ENCODE measurements at places on chromosomes 3 and 15. TPM values are rescaled to one million over a fixed set of nuclear protein-coding genes. Genes with fewer than 3 reads are reported as not detected.
A peak's percentile ranks its signal among the peaks of the same experiment; 100 is the strongest.

DNA sequence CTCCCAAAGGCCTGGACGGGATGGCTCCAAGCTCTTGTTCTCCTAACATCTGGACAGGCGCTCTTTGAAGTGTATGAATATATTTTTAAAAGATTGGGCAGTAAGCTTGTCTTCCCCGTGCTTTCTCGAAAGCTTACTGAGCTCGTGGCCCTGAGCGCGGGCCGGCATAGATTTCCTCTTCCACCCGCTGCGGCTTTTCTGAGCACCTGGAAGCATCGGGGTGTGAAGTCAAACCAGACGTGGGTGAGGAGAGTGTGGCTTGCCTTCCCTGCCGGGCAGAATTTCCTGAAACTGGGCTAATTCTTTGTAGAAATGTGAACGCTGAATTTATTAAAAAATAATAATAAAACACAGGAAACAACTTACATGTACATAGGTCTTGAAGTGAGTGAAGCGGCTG lies 25.9 kb downstream of the GPR160 start:
- no peak for DNase-seq

GRCh38 chr15:41024131-41024530 lies 70.9 kb downstream of the CHAC1 start:
- DNase-seq = no peak

DNA sequence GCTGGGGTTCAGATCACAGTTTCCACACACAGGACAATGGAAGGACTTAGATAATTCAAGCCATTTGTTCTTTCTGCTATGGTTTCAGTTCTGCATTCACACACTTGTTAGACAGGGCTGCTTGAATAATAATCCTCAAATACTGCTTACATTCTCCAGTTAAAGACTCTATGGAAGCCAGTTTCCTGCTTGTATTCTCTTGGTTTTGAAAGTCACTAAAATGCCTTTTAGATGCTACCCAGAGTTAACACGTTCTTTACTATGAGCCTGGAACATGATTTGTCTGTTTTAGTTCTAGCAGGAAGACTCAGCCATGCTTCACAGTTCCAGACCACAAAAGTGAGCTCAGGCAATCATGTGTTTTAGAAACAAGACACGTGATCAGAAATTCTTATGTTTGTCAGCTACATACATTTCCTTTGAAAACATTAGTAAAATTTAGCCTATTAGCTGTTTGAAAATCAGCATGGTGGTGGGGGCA lies 152.4 kb downstream of the LEKR1 start:
- DNase-seq = no peak

DNA sequence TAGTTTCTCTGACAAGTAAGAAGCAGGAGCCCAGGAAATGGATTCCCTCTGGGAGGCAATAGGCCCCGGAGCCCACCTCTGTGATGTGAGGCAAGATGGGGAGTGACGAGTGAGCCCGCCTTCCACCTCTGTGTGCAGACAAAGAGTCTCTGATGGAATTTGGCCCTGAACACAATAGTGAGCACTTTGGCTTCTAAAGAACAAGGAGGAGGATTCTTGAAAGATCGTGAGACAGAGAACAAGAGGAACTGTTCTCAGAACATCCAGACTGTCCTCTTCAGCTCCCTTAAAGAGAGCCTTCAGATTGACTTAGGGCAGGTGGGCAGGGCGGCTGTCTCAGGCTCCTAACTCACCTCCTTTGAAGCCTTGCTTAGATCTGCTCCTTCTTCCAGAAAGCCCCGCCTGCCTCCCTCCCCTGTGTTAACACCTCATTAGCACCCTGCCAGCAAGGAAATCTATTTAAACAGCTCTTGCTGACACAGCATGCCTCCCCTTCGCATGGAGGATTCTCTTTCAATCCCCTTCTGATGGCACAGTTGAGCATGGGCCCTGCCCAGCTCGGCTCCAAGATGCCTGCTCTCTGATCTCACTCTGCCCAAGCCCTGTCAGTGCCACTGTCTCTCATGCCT lies 430.3 kb downstream of the NTRK3 start:
- no peak for DNase-seq

The TUBGCP5 gene
- 28.5 TPM for total RNA-seq

DNA sequence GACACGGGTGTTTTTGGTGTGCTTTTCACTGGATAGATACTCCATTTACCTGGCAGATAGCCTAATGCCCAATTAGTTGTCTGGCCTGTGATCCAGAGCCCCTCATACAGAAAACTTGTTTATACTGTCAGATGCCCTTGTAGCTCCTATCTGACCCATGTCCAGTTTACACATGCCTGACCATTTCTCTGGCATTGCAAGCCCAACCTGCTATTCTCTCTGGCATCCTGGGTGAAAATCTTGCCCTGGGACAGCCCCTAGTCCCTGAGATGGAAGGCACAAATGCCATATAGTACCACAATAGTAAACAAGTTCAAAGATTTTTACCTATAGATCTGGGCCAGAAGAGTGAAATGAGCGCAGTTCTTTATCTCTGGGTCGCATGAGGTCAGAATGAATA lies 212.6 kb downstream of the ZBBX start:
- DNase-seq = no peak

DNA sequence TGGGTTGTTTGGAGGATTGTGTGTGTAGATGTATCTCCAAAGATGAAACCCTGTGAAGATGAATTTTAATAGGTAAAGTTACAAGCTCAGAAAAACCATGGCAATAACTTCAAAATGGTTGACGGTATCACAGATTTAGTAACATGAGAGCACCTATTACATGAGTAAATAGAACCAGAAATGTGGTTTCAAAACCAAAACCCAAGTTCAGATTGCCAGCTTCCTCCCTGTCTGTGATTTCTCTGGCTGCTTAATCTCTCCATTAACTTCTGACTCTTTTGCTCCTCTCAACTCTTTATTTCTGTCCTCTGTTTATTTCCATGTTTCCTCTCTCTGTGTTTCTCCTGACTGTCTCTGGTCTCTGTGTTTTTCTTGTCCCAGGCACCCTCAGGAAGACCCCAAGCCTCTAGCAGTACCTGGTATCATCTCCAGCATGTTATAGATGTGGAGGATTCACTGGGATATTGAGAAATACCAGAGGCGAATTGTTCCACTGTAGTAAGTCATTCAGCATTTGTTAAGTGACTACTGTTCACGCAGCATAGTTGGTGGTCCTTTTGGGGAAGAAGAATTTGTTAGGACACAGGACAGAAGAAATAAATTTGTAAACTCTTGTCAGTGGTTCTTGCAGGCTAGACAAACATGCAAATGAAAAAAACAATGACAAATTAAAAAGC lies 138.8 kb downstream of the BBX start:
- no peak for DNase-seq

- no peak for DNase-seq
Measured at GRCh38 chr15:101171954-101172353, 79.9 kb downstream of the CHSY1 start.

DNA sequence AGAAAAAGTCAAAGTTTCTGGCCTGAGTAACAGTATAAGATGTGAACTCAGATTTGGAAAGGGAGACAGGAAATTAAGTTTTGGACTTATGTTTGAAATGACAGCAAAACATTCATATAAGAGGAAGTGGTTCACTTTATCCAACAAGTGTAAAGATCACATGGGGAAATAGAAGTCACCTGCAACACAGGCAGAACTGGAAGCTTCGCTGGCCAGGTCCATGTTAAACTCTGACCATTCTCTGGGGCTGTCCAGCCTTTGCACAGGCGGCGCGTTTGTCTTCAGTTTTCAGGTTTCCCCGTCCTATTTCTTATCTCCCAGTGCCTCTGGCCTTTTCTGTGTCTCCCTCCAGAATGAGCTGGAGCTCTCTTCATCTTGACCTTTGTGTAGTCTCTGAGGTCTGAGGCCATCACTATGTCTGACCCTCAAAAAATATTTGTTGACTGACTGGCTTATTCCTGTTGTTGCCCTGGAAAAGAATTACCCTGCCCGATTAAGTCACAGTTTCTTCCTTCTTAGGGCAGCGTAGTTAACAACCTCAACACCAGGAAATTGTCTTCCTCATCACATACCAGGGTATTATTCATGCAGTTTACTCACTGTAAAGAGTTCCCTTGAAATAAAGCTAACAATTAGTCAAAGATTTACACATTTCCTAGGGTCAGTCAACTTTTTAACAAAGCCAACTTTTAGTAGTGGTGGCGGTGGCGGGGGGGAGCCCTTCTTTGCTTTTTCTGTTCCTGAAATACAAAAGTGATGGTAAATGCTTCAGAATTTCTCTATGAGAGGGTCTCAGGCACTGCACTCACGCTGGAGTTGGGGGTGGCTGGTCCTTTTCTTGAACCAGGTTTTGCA lies 959 bp upstream of the RASA2 start:
- DNase-seq = no peak

DNA sequence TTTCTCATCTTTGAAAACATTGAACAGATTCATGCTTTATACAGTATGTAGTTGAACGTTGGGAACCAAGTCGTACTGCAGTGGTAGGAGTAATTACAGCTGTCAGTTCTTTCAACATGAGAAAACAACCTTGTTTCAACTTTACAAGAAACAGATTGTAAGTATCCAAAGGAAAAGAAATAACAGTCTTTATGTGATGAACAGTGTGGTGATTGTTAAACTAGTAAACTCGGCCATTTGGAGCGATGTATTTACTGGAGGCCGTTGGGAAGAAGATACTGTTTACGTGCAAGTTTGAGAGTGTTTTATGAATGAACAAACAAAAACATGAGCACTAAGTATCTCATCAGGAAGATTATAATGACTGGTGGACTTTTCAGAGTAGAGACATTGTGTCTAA lies 48.4 kb downstream of the EPHA3 start:
- DNase-seq = no peak

The RNU5B-1 gene
- not detected for total RNA-seq

The DCBLD2 gene
- 21.1 TPM for total RNA-seq

DNA sequence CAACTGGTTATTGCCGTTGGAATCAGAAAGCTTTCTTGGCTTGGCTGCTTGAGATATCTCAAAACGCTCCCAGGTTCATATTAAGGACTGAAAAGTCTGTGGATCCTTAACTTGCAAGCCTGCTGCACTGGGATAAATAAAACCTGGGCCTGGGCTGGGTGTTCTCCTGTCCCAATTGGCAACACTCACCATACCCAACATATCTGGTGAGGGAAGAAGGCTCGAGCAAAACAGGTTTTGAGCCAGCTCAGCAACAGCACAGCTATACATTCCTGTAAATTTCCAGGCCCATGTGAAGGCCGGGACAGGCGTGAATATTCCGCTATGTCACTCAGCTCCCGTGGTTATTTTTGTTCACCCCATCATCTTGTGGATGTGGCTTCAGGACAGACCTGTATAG lies 169.0 kb upstream of the BCL6 start:
- DNase-seq = peak; percentile 68

DNA sequence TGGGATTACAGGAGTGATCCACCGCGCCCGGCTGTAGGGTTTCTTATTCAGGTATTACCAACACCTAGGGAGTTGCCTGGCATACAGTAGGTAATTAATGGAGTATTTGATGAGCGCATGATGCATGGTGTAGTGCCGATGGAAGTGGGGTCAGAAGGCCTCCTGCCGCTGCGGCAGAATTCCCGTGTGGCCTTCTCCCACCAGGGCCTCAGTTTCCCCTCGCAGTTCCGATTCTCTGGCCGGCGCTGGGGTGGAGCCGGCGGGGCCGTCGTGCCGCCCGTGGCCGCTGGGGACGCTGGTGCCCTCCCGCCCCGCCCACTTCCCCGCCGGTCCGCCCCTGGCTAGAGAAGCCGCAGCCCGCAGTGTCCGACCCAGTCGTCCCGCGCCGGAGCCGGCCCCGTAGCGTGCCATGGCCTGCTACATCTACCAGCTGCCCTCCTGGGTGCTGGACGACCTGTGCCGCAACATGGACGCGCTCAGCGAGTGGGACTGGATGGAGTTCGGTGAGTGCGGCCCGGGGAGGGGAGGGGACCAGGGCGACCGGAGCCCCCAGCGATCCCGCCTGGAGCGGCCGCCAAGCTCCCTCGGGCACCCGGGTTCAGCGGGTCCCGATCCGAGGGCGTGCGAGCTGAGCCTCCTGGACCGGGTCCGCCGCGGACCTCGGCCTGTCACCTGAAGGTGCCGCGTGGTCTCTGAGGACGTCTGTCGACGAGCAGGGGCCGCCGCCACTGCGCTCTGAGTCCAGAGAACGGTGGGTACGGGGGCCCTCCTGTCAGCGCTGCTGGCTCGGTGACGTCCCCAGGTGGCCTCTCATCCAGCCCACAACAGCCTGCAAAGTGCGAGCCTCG lies at the start of gene IRAK2:
TSS of gene IRAK2 (plus strand) at position 374 of the 848 bp plus-strand sequence. CDS start at position 410, 36 bp downstream.
- peak; percentile 79 for DNase-seq

The ZNF860 gene
- total RNA-seq = 4.4 TPM

GRCh38 chr15:48250640-48251076 lies 44.6 kb downstream of the SLC12A1 start:
- no peak for DNase-seq

DNA sequence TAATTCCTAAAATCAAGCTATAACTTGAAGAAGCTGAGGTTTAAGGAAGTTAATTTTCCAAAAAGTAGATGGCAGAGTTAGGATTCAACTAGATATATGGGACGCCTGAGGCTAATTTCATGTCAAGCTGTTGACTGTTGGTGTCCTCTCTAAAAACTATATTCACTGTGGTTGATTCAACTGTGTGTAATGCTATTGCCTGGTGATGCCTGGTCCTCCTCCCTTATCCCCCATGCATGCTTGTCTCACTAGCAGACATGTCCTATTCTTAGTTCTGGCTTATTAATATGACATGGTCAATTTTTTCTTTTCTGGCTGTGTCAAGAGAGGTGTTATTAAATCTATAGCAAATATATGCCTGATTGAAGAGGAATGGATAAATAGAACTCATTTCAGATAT lies 156.1 kb downstream of the SPATA16 start:
- DNase-seq = no peak

The ACSBG1 gene
- total RNA-seq = 1.6 TPM

DNA sequence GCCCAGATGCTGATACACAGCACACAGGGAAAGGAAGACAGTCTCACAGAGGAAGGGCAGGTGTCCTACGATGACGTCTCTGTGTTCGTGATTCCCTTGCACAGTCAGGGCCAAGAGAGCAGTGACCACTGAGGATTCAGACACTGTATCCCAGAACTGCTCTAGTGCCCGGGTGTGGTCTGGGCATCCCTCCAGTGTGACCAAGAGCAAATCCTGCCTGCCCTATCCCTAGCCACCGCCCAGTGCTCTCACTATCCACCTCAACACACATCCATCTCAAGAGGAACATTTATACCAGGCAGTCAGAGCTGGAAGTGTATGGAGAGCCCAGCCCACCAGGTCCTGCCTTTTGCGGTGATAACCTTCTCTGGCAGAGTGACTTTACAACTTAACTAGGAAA lies 4.1 kb downstream of the PPM1M start:
- no peak for DNase-seq

GRCh38 chr3:151740581-151740980 lies 6.9 kb downstream of the AADACL2 start:
- DNase-seq = no peak

DNA sequence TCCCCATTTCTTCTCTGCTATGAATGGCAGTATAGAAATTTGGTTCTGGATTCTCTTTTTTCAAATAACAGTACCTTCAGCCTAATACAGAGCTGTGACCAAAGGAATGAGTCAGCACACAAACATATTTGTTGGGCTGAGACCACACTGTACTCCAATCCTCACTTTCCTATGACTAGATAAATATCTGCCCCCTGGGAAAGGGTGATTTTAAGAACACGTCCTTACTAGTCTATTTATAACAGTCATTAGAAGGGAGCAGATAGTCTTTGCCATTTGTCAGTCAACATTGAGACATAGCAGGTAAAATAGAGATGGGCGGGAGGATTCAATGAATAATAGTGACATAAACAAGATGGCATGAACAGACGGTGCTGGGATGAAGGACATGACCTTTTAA lies 461.3 kb downstream of the MCTP2 start:
- DNase-seq = no peak

- no peak for DNase-seq
Measured at GRCh38 chr15:49242820-49243219, 72.8 kb downstream of the GALK2 start.

GRCh38 chr3:127077505-127078064 lies 94.7 kb downstream of the PLXNA1 start:
- no peak for DNase-seq

- no peak for DNase-seq
Measured at GRCh38 chr3:59775106-59775505, 725.3 kb upstream of the CFAP20DC start.

The ISLR2 gene
- 0.21 TPM for total RNA-seq

All from ureter (tissue), 1 donor.